ENCODE measurements at places on chromosomes 13 and 19. TPM values are rescaled to one million over a fixed set of nuclear protein-coding genes. Genes with fewer than 3 reads are reported as not detected.

Gene DAND5
- total RNA-seq: not detected

GRCh38 chr19:18437491-18438330 lies at the start of gene ISYNA1:
Gene ISYNA1 (minus strand): TSS chr19:18438133. CDS start chr19:18437979, 154 bp downstream.
- H3K4me1 ChIP-seq: peaks cover 62% of the 10 kb centered on the region
- no peaks in the 10 kb centered on the region for H3K27me3 ChIP-seq
- H3K36me3 ChIP-seq: no peaks in the 10 kb centered on the region
- peak within 1 kb of the TSS; percentile 54 for H3K4me3 ChIP-seq
- H3K27ac ChIP-seq: peak within 1 kb of the TSS; percentile 15
- DNase-seq: no peak

DNA sequence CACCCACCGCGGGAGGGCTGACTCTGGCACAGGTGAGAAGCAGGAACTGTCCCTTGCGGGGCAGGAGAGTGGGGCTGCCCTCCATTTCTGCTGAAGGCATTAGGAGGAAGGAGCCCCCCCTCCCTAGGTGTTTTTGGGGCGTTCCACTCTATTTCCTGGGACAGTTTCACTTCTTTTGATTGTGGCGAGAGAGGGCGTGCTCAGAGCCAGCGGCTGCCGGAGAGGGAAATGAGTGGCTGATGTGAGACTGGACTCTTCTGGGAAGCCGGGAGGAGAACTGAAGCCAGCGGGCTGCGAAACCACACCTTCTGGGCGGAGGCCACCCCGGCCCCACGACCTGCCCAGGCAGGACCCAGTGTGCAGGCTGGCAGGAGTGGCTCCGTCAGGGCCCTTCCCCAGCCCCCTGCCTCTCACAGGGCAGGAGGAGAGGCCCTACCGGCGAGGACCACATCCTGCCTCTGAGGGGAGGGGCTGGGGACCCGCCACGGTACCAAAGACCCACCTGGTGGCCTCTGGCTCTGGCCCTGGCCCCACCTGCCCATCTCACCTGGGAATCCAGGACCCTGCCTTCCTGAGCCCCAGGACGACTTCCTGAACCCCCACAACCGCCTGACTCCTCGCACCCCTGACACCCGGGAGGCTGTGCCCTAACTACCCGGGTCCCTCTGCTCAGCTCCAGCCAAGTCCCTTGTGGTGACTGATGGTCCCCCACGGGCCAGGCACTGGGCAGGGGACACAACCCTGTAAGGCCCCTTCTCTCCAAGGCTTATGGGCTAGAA lies 25.9 kb downstream of the MPND start:
- peak overlapping the region; percentile 84 for H3K27ac ChIP-seq
- peaks cover 73% of the 10 kb centered on the region for H3K4me1 ChIP-seq
- H3K4me3 ChIP-seq: peak overlapping the region; percentile 38
- no peaks in the 10 kb centered on the region for H3K27me3 ChIP-seq

GRCh38 chr13:45521297-45521696 lies 56.6 kb downstream of the COG3 start:
- no peak overlapping the region for H3K4me3 ChIP-seq
- H3K4me1 ChIP-seq: peaks cover 3% of the 10 kb centered on the region
- no peak for DNase-seq
- H3K27me3 ChIP-seq: no peaks in the 10 kb centered on the region
- H3K27ac ChIP-seq: no peak overlapping the region
- peaks cover 75% of the 10 kb centered on the region for H3K36me3 ChIP-seq

- H3K27ac ChIP-seq: no peak overlapping the region
- DNase-seq: no peak
- no peak overlapping the region for H3K4me3 ChIP-seq
- no peaks in the 10 kb centered on the region for H3K27me3 ChIP-seq
- no peaks in the 10 kb centered on the region for H3K36me3 ChIP-seq
- no peaks in the 10 kb centered on the region for H3K4me1 ChIP-seq
These were observed 55.2 kb downstream of the SOX21 start for GRCh38 chr13:94657167-94657566.

DNA sequence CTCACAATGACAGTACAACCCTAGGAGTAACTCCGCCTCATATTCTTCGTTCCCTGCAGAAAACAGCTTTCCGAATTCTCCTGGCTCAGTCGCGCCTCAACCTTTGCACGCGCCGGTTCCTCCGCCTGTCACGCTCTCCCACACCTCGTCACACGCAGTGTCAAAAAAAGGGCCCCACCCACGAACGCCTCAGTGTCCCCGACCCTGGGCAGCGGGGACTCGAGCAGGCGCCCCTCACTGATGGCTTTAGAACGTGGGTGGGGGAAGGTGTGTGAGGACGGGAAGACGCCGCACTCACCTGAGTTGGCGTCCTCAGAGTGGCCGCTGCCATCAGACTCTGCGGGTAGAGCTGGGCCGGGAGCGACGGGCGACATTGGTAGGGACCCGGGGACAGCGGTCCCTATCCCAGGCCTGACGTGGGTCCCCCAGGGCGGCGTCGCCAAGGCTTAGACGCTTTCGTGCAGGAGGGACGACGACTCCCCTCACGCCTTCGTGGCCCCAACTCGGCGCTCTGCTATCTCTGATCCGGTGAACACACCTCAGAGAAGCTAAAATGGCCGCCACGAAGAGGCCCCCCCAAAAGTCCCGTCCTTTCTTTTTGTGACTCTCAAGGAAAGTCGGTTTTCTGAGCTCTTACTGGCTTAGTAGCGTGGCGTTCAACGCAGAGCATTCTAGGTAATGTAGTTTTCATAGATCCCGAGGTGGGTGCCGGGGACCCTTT lies at the start of gene ZNF154:
Gene ZNF154 (minus strand): TSS at position 564 of the 721 bp plus-strand sequence. CDS start 233 bp downstream, at position 331.
- no peak for DNase-seq
- H3K27me3 ChIP-seq: no peaks in the 10 kb centered on the region
- H3K27ac ChIP-seq: peak within 1 kb of the TSS; percentile 34
- peak within 1 kb of the TSS; percentile 35 for H3K4me3 ChIP-seq

Gene MAMSTR
- 1.5 TPM for total RNA-seq

DNA sequence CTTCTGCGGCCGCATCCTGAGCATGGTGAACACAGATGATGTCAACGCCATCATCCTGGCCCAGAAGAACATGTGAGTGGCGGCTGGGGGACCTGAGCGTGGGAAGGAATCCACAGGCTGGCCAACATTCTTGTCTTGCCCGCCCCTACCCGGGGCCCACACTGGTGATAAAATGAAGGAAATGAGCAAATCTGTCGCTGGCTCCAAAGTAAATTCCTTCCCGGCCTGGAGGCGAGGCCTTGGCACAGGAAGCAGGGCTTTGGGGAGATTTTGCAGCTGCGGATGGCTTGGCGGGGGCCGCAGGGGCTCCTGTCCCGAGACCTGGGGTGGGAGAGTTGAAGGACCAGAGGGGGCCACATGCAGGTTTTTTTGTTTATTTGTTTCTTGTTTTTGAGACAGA lies 4.4 kb downstream of the KXD1 start:
- H3K4me1 ChIP-seq: peaks cover 19% of the 10 kb centered on the region
- H3K36me3 ChIP-seq: peaks cover 50% of the 10 kb centered on the region
- no peak overlapping the region for H3K4me3 ChIP-seq
- no peaks in the 10 kb centered on the region for H3K27me3 ChIP-seq

DNA sequence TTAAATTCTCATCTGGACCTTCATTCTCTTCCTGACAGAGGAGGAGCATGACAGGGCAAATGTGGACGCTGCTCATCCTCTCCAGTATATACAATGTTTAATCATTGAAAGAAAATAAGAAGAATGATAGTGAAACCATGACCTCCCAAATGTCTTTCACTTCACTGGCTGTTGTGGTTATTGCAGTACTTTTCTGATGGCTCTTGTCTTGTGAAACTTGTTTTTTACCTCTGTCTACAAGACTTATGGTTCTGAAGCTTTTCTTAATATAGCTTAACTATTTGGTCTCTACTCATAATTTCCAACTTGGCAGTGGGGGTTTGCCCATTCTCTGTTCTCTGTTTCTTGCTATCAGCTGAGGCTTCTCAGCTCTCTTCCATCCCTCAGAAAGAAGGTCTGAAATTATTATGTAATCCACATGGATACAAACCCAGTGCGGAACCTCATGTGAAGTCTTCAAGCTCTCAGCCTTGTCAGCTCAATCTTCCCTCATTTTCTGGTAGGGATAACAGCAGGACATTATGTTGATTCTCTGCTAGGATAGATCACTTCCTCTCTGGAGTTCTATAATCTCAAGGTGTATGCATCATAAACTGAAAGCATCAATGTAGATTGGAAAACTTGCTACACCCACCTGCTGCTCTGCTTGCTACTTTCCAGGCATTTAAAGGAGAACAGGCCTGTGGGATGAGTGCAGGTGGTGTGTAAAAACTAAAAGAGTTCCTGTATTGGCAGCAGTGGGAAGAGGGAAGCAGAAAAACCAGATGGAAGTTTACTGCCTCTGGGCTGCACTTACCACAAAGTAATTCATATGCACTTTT lies 250.3 kb upstream of the HTR2A start:
- no peak overlapping the region for H3K27ac ChIP-seq
- no peaks in the 10 kb centered on the region for H3K27me3 ChIP-seq
- H3K4me3 ChIP-seq: no peak overlapping the region
- DNase-seq: no peak

- H3K27me3 ChIP-seq: no peaks in the 10 kb centered on the region
- H3K36me3 ChIP-seq: no peaks in the 10 kb centered on the region
- H3K4me1 ChIP-seq: peaks cover 19% of the 10 kb centered on the region
- H3K27ac ChIP-seq: peak overlapping the region; percentile 42
- peak overlapping the region; percentile 53 for H3K4me3 ChIP-seq
These were observed 3.9 kb downstream of the OSCAR start for GRCh38 chr19:54096617-54097106.

Gene GRIK5
- 1.1 TPM for total RNA-seq

GRCh38 chr19:34642241-34642640 lies 34.7 kb downstream of the SCGB2B2 start:
- H3K27me3 ChIP-seq: no peaks in the 10 kb centered on the region
- H3K4me1 ChIP-seq: no peaks in the 10 kb centered on the region
- no peak overlapping the region for H3K27ac ChIP-seq
- no peak for DNase-seq

- DNase-seq: no peak
- H3K27ac ChIP-seq: peak overlapping the region; percentile 91
- H3K36me3 ChIP-seq: peaks cover 3% of the 10 kb centered on the region
- peak overlapping the region; percentile 70 for H3K4me3 ChIP-seq
These were observed 574 bp upstream of the XPO4 start for GRCh38 chr13:20903164-20903475.

DNA sequence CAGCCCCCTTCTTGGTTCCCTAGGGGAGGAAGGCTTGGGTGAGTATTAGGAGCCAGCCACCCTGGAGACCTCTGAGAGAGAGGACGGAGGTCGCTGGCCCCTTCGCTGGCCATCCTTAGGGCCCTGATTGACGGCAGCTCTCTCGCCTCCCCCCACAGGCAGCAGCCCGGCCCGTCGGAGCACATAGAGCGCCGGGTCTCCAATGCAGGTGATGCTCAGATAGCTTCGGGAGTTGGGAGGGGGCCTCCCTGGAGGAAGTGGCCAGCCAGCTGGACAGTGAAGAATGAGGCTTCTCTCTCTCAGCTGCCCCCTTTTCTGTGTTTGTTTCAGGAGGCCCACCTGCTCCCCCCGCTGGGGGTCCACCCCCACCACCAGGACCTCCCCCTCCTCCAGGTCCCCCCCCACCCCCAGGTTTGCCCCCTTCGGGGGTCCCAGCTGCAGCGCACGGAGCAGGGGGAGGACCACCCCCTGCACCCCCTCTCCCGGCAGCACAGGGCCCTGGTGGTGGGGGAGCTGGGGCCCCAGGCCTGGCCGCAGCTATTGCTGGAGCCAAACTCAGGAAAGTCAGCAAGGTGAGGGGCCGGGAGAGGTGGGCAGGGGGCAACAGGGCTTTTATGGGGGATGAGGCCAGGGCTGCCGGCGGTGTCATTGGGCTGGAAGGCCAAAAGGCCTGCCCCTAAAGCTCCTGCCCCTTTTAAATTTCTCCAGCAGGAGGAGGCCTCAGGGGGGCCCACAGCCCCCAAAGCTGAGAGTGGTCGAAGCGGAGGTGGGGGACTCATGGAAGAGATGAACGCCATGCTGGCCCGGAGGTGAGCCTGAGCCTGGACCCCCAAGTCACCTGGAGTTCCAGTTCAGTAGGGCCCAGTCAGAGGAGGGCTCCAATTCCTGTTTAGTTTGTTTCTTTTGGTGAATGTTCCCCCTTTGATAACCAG lies 15.0 kb downstream of the VASP start:
- peaks cover 71% of the 10 kb centered on the region for H3K36me3 ChIP-seq
- no peak overlapping the region for H3K27ac ChIP-seq
- no peak for DNase-seq
- no peak overlapping the region for H3K4me3 ChIP-seq
- no peaks in the 10 kb centered on the region for H3K27me3 ChIP-seq
- peaks cover 11% of the 10 kb centered on the region for H3K4me1 ChIP-seq

Gene C19orf85
- not detected for total RNA-seq

GRCh38 chr19:58044391-58044790 lies 10.6 kb downstream of the ZSCAN1 start:
- H3K4me1 ChIP-seq: no peaks in the 10 kb centered on the region
- no peaks in the 10 kb centered on the region for H3K27me3 ChIP-seq
- no peak overlapping the region for H3K4me3 ChIP-seq
- DNase-seq: no peak
- no peaks in the 10 kb centered on the region for H3K36me3 ChIP-seq
- no peak overlapping the region for H3K27ac ChIP-seq

DNA sequence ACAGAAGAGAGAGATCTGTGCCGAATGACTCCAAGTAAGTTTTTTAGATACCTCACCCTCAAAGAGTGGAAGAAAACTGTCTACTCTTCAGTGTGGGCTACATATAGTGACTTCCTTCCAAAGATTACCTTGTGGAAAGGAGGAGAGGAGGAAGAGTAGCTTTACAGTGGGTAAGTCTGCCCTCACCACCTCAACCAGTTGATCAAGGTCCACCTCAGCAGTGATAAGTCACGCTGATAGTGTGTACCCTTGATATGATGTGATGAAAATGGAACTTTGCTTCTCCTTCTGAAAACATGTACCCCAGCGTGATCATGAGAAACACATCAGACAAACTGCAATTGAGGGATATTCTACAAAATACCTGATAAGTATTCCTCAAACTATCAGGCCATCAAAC lies 20.6 kb downstream of the KLF5 start:
- no peak for DNase-seq
- peaks cover 14% of the 10 kb centered on the region for H3K36me3 ChIP-seq
- no peak overlapping the region for H3K27ac ChIP-seq
- no peaks in the 10 kb centered on the region for H3K4me1 ChIP-seq
- H3K4me3 ChIP-seq: no peak overlapping the region
- no peaks in the 10 kb centered on the region for H3K27me3 ChIP-seq

All from suprapubic skin (tissue), 4 donors.